Chondrocyte (in vitro differentiated cells): ENCODE measurements at places on chromosomes 7 and 10. TPM values are rescaled to one million over a fixed set of nuclear protein-coding genes. Genes with fewer than 3 reads are reported as not detected.

DNA sequence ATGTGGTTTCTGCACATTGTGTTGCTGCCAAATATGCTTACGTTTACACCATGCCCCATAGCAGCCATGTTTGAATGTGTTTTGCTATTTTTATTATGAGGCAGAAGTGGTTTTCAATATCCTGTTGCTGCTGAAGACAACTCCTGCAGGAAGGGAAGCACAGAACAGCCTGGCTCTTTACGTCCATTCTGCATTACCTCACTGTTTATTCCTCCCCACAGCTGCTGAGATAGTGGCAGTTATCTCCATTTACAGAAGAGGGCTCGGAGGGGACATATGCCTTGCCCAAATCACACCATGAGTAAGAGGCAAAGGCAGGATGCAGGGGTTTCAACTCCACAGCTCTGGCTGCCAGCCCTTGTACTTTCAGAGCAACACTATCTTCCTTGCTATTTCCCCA lies 35.3 kb downstream of the PLPP4 start:
- no peak for DNase-seq

The TRIP6 gene
- total RNA-seq = 91.6 to 104 TPM (median 98.4 TPM) in 3 replicates

- no peak for DNase-seq
Measured at GRCh38 chr10:12702215-12702770, 299.2 kb downstream of the CCDC3 start.

GRCh38 chr7:37732253-37732652 lies 48.7 kb downstream of the GPR141 start:
- DNase-seq = no peak

- DNase-seq = no peak
Measured at GRCh38 chr7:106537119-106537518, 123.8 kb downstream of the CCDC71L start.

The SLC29A3 gene
- 2.4 to 3.8 TPM (median 2.7 TPM) in 3 replicates for total RNA-seq

The HABP2 gene
- not detected in 3 replicates for total RNA-seq

The NRAP gene
- total RNA-seq = not detected in 3 replicates

The CC2D2B gene
- total RNA-seq = 0.30 to 0.54 TPM (median 0.51 TPM) in 3 replicates

GRCh38 chr7:53302496-53303246 lies 267.2 kb downstream of the POM121L12 start:
- no peak for DNase-seq

DNA sequence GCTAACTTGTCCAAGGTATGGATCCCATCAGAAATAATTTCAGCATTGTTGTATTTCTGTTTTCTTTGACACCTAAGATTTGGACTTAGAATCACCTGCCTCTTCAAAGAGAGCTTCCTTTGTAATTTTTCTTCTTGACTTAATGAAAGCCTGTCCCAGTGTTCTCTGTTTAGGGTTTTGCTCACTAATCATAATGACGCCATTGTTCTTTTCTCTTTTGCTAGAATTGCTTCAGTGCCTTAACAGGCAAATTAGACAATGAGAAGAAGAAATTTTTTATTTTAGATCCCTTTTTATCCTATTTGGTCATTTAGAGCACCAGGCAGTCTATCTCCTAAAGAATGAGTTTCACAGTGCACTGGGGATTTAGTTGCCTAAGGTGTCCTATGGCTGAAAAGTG lies 128.5 kb downstream of the SND1 start:
- DNase-seq = no peak

DNA sequence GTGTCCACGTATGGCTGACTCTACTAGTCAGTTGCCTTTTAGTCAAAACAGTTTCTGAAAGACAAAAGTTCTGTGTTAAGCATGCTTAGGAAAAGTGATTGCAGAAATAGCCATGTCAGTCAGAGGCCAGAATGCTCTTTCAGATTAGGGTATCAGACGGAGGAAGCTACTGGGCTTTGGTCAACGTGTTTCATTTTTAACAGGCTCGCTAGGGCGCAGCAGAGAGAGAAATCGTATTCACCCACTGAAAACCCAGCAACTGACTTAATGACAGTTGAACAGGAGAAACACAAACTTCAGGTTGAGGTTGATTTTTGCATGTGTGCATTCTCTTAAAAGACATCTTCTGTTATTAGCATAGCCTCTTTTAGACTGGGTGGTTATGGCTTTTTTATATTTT lies 322.6 kb upstream of the KIAA1217 start:
- no peak for DNase-seq
